Right ventricle myocardium inferior (tissue), 1 donor: ENCODE measurements at places on chromosomes 4 and X. TPM values are rescaled to one million over a fixed set of nuclear protein-coding genes. Genes with fewer than 3 reads are reported as not detected.

Gene MAGEA4
- total RNA-seq: not detected

Gene USP51
- 1.2 TPM for total RNA-seq

Gene EDNRA
- 4.9 TPM for total RNA-seq

Gene CTBP1
- 121 TPM for total RNA-seq

Gene TEX11
- total RNA-seq: not detected

Gene PNMA6F
- total RNA-seq: not detected

Gene SSX4B
- not detected for total RNA-seq

- DNase-seq: no peak
These were observed 135.0 kb upstream of the TENT5D start for GRCh38 chrX:80285131-80285773.

GRCh38 chr4:176153124-176153523 is 42.3 kb downstream of the SPATA4 start:
- no peak for DNase-seq

DNA sequence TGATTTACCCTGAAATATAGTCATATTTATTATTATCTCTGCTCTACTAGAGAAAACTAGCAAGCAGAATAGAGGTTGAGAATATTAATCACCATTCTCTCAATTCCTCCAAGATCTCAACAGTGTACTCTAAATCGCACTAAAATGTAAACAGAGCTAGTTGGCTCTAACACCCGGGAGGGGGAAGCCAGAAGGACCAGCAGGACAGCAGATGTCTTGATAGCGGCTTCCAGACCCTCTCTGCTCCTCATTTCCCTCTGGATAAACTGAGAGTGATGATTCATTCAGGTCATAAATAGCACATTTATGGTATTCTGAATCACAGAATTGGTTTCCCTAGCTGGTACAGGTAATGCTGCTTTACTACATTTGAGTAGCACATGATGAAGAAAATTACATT is 82.5 kb downstream of the TBC1D9 start:
- no peak for DNase-seq

DNA sequence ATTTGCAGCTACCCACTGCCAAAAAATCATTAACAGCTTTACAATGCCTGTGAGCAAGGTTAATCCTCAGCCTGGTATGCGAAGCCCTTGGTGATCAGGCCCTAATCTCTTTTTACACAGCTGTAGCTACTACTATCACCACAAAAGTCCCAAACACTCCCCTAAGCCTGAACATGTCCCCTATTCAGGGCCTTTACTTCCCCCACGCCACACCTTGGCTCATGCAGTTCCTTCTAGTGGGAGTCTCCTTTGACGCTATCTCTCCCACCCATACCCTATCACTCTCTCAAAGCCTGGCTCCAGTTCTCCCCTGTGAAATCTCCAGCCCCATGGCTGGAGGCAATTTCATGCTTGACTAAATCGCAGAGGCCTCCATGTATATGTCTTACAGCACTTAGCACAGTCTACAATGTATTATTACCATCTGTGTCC is 90.6 kb upstream of the CBR4 start:
- no peak for DNase-seq
